ENCODE measurements at places on chromosomes 7 and 10.

DNA sequence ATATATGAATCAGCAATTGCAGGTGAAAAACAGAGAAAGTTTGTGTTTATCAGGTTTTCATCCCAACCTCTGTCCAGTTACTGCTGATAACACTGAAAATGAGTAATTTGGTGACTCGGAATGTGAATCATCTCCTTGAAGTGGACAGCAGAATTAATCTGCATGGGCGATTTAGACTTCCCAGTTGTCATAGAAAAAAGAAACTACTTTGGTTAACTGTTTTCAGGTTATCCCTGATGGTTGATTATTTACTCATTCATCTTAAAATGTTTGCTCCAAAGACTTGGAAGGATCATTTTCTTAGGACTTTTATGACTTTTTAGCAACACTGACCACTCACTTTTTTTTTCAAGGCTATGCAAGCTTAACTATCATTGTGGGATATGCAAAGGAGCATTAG is 504.1 kb upstream of the ANKRD30A start:
- no peak for DNase-seq

DNA sequence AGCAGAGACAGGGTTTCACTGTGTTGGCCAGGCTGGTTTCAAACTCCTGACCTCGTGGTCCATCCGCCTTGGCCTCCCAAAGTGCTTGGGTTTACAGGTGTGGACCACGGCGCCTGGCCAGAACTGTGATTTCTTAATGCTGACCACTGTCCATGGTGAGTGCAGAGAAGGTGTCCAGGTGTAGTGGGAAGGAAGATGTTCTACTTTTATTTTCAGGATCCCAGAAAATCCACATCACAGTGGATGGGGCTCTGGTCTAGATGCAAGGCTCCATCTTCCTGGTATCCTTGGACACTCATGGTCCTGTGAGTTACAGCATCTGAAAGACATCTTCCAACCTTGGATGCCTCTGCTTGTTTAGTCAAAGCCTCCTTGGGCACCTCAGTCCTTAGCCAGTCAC is 92.7 kb downstream of the CCDC3 start:
- DNase-seq: no peak

- DNase-seq: no peak
Measured at GRCh38 chr10:103968441-103969391, 1.8 kb downstream of the SLK start.

- no peak for DNase-seq
Measured at GRCh38 chr10:52420656-52421055, 106.6 kb downstream of the DKK1 start.

GRCh38 chr7:104958371-104958865 is 55.6 kb upstream of the KMT2E start:
- no peak for DNase-seq

GRCh38 chr7:34747867-34748727 is 90.1 kb downstream of the NPSR1 start:
- DNase-seq: no peak

GRCh38 chr7:134669845-134670373 is 23.3 kb downstream of the BPGM start:
- DNase-seq: peak; percentile 27

GRCh38 chr7:111265394-111265793 is 174.5 kb downstream of the LRRN3 start:
- no peak for DNase-seq

DNA sequence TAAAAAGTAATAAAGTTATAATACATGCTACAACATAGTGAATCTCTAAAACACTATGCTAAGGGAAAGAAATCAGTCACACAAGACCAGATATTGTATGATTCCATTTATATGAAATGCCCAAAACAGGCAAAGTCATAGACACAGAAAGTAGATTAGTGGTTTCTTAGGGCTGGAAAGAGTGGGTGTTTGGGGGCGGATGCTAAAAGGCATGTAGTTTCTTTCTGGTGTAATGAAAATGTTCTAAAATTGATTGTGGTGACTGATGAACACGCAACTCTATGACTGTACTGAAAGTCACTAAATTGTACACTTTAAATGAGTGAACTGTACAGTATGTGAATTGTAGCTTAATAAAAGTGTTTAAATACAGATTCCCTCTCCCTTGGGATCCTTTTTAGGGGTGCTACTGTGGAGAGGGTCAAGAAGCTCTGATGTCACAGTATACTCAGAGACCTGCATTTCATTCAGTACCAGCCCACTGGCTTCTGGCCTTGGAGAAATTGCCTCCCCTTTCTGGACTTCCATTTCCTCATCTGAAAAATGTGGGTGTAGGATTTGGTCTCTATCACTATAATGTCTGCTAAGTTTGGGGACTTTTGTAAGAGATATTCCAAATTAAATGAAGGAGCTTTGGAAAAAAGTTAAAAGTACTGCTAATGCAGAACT is 46.4 kb downstream of the AOAH start:
- DNase-seq: peak; percentile 39

- DNase-seq: no peak
Measured at GRCh38 chr10:14560791-14561765, 213.6 kb downstream of the FAM107B start.

- no peak for DNase-seq
Measured at GRCh38 chr10:10350050-10350449, 667.6 kb upstream of the CELF2 start.

DNA sequence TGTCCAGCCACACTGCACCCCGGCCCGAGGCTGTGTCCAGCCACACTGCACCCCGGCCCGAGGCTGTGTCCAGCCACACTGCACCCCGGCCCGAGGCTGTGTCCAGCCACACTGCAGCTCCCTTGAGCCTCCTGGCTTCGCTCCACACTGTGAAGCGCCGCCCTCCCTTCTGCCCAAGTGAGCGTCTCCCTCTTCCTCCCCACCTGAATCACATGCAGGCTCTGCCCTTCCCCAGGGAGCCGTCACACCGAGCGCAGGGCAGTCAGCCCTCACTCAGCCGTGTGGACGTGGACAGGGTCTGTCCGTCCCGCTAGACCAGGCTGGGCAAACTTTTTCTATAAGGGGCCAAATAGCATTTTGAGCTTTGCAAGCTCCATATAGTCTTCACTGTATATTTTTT is 27.6 kb downstream of the CFAP46 start:
- no peak for DNase-seq

DNA sequence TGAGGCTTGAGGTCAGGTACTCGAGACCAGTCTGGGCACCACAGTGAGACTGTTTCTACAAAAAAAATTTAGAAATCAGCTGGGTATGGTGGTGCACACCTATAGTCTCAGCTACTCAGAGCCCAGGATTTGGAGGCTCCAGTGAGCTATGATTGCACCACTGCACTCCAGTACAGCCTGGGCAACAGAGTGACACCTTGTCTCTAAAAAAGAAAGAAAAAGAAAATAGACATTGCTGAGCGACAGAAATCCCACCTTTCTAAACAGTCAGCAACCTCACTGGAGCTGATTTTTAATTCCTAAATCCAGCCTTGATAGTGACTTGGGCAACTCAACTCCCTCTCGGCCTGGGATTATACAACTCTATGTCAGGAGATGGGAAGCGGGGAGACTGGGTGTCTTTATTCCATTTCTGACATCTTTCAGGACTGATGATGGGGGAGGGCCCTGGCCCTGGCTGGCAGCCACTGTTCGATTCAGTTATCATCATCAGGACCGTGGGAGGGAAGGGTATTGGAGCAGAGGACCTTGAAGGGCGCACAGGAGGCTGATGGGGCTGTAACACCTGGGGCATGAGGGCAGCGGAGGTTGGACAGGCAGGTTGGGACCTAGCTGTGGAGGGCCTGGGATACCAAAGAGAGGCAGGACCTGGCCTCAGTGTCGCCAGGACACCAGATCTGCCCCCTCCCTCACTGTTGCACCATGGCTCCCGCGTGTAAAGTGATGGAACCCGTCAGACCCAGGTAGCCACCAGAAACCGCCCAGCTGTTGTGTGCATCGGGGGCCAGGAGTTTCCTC is 14.7 kb downstream of the HSPB1 start:
- DNase-seq: no peak

GRCh38 chr10:63718421-63718820 is 197.2 kb downstream of the REEP3 start:
- DNase-seq: no peak

- DNase-seq: no peak
Measured at GRCh38 chr7:117667456-117667855, 187.6 kb downstream of the CFTR start.

DNA sequence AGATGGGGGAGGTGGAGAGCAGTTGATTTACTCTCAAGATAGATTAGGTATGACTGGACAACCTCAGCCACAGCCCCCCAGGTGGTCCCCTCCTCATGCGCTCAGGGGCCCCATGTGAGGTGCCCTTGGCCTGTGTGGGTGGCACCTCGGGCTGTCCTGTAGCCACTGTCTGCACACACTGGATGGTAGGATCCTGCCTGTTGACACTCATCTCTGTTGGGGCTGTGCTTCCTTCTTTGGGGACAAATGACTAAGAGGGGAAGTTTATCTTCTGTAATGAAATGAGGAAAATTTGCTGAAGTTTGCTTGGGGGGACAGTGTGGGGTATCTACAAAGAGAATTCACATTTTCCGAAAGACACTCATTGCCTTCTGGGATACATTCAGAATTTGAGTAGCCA is 53.6 kb upstream of the ANTXRL start:
- DNase-seq: no peak

GRCh38 chr10:132183046-132183445 is 3.7 kb upstream of the DPYSL4 start:
- DNase-seq: no peak

DNA sequence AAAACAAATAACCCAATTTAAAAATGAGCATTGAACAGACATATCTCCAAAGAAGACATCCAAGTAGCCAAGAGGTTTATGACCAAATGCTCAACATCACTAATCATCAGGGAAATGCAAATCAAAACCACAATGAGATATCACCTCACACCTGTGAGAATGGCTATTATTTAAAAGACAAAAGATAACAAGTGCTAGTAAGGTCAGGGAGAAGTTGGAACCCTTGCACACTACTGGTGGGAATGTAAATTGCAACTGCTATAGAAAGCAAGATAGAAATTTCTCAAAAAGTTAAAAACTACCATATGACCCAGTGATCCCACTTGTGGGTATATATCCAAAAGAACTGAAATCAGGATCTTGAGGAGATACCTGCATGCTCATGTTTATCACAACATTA is 49.5 kb downstream of the SGMS1 start:
- no peak for DNase-seq

DNA sequence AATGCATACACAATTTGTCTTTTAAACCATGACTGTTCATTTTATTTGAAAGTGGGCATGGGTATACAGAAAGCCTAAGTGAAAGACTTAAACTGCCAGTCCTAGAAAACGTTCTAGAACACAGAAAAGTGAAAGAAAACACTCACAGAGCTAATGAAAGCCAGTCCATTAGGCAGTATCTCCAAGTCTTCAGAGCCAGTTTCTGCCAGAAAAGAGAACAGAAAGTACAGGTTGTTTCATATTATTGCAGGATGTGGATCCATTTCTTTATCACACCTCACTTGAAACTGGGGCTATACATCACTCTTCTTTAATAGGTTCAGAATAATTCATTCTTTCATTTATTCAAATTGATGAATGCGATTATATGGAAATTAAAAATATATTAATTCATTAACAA is 7.7 kb downstream of the PON1 start:
- DNase-seq: no peak

DNA sequence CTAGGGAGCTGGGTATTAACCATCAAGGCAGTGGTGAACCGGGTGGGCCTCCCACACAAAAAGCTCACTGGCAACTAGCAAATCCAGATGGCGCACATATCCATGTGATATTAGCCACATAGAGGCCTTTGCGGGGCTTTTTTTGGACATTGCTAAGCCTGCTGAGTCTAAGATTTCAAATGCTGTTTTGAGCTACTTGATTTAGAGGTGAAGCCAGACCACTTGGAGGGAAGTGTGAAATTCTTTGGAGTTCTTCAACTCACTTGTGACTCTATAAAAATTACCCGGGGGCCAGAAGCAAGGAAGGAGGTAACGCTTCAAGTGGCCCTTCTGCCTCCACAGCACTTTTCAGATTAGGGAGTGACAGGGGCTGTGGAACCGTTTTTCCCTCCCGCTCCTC is 619.8 kb upstream of the GALNT17 start:
- DNase-seq: no peak

- DNase-seq: no peak
Measured at GRCh38 chr7:24729365-24730017, 27.8 kb downstream of the GSDME start.

GRCh38 chr10:4371691-4372295 is 454.2 kb upstream of the AKR1E2 start:
- no peak for DNase-seq

- no peak for DNase-seq
Measured at GRCh38 chr7:38323156-38323555, 49.7 kb upstream of the TARP start.

DNA sequence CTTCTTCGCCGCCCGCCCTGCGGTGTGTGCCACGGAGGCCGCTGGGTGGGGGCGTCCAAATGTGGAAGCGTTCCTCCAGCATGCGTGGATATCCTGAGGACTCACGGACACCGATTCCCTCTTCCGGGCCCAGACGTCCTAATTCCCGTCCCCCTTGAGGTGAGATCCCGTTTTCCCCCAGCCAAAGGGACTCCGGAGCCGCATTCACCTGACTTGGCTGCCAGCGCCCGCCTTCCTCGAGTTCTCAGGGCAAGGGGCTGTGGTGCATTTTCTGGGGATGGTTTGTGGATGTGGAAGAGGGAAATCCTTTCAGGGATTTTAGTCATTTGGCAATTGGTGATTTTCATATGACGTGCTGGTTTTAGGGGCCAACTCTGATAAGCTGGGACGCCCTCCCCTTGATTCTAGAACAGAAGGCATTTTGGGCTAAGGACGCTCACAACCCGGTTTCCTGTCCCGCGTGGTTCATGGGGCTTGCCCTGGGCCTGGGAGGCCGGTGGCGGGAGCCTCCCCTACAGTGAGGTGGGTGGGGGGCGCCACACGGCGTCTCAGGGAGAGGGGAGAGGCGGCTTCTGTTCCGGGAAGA is 165.4 kb downstream of the ACTR3B start:
- no peak for DNase-seq

DNA sequence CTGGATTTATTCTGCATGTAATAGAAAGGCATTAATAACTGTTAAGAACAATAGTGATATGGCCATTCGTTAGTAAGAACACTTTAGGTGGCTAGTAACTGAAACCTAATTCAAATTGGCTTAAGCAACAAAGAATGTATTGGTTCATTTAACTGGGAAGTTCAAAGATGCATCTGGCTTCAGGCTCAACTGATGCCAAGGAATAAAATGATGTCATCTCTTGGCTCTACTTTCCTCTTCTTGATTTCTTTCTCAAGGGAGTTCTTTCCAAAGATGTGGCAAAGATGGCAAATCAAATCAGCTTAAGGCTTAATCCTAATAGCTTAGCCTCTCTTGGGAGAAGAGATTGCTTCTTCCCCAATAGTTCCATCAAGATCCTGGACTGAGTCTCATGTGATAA is 51.6 kb downstream of the PIK3CG start:
- DNase-seq: no peak

DNA sequence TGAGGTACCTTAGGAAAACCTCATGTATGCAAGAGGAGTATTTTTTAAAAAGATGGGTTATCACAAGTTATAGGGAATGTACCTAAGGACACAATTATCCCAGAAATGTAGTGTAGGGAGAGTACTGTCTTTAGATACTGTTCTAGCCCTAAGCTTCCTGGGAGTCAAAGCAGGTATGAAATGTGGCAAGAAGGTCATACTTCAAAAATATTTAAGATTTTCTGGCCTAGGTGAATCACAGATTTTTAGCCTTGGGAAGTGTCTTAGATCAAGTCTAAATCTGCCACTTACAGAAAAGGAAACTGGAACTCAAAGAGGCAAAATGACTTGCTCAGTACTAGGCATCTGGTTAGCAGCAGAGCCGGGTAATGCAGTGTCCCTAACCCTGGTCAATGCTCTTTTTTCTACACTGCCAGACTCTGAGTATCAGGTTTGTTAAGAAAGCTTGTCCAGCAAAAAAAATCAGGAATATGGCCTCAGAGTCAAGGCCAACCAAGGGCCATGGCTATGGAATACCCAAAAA is 13.9 kb downstream of the PIK3AP1 start:
- DNase-seq: no peak

Data from activated CD4-positive, alpha-beta T cell treated with anti-CD3 and anti-CD28 coated beads, Interleukin-2, amount 50 U/mL, for 24 hours (primary cell).